ENCODE measurements at places on chromosomes 2 and 18. TPM values are rescaled to one million over a fixed set of nuclear protein-coding genes. Genes with fewer than 3 reads are reported as not detected.

- DNase-seq = no peak
Observed at GRCh38 chr18:57433934-57434535, 1.1 kb upstream of the ONECUT2 start.

DNA sequence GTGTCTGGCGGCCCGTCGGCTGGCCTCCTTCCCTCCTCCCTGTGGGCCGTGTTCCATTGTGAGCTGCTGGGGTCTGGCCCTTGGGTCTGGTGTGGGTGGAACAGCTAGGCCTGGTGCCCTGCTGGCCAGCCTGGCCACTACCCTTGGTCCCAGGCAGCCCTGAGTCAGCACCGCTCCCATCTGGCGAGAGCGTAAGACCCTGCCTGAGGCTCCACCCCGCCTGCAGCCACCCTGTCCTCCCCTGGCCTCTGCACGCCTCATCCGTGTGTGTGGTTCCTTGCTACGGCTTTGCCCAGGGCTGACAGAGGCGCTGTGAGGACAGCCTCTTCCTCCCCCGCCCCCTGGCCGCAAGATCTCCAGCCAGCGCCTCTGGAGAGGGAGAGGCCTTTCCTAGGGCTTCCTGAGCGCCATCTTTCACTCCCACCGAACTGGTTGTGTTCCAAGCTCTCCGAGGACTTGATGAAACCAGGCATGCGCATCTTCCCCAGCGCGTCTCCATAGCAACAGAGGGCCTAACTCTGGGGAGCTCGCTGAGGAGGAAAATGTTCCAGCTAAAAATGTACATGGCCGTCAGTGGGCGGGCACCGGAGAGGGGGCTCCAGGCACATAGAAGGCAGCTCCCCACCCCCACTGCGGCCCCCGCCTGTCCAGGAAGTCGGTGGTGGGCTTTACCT, 83.0 kb downstream of the STPG4 start:
- no peak for DNase-seq

DNA sequence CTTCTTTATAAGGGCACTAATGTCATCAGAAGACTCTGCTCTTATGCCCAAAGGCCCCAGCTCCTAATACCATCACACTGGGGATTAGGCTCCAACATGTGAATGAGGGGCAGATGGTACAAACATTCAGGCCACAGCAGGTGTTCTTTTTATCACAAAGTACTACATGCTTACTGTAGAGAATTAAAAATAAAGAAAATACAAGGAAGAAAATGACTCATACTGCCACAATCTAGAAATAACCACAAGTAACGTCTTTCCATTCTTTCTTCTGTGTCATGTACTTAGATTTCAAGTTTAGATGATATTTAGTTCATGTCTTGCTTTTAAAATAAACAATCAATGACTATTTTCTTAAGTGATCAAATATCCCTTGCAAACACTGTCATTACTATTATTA, 100.3 kb upstream of the NEDD4L start:
- no peak for DNase-seq

DNA sequence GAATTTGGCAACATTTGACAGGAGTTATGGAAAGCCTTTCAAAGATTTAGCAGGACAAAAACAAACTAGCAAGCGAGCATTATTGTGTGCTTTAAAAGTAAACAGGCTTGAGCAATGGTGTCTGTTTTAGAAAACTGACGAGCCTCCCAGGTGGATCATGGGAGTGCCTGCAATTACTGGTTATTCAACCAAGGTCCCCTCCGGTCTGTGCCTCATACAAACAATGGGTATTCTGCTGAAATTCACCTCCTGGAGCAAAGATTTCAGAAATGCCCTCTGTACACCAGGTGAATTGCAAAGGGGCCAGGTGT, 22.4 kb downstream of the RTP5 start:
- DNase-seq = no peak

The ANKRD30BL gene
- total RNA-seq = not detected

DNA sequence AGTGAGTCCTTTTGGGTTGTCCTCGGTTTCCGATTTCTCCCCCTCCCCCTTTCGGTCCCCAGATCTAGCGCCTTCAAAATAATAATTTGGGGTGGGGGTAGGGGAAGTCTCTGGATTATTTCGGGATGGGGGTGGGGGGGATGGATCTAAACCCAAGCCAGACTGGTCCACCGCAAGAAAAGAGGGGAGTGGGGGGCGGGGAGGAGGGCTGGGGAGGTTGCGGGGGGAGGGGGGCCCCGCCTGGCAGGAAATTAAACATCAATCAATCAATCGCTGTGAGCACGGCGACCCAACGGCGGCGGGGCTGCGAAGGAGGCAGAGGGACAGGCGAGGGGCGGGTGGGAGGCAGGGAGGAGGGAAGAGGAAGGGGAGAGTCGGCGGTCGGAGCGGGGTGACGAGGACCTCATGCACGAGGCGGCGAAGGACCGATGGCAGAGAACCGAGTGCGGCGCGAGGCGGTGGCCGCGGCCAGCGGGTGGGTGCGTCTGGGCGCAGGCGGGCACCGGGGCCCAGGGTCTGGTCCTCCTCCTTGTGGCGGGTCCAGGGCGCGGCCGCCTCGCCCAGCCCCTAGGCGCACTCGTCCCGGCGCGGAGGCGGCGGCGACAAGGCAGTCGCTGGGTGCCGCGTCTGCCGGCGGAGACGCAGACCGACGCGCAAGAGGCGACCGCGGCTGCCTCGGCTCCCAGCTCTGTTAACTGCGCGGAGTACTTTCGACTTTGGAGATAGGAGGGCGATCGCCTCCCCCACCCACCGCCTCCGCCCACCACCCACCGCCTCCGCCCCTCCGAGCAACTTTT, 468 bp upstream of the SATB2 start:
- no peak for DNase-seq

- DNase-seq = no peak
Observed at GRCh38 chr2:181458871-181459270, 1.7 kb downstream of the ITGA4 start.

- no peak for DNase-seq
Observed at GRCh38 chr2:60306267-60306861, 247.1 kb downstream of the BCL11A start.
